Fibroblast of skin of back (primary cell): ENCODE measurements at places on chromosomes 11 and 22.

- no peak for DNase-seq
Measured at GRCh38 chr22:45991098-45991497, 14.1 kb upstream of the WNT7B start.

GRCh38 chr11:95514416-95515110 is 275.0 kb downstream of the FAM76B start:
- no peak for DNase-seq

- peak; percentile 86 for DNase-seq
Measured at GRCh38 chr11:26841818-26842473, 120.1 kb upstream of the SLC5A12 start.

GRCh38 chr22:31637447-31637890 is 24.5 kb downstream of the PISD start:
- DNase-seq = no peak

DNA sequence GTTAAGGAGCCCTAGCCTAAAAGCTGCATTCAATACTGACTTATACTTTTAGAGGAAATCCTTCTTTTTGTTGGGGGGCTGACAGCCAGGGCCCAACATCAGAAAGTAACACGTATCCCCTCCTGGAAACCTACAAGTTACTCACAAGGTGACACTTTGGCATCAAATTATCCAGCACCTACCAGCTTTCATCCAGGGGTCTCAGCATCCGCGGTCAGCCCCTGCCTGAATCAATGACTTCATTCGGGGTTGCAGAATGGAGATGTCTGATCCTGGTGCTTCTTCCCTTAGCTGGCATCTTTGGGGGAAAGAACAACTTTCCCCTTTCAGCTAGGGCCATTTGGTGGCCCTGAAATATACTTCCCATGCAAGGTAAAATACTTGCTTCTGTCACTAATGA is 5.3 kb upstream of the NAP1L4 start:
- DNase-seq = no peak

DNA sequence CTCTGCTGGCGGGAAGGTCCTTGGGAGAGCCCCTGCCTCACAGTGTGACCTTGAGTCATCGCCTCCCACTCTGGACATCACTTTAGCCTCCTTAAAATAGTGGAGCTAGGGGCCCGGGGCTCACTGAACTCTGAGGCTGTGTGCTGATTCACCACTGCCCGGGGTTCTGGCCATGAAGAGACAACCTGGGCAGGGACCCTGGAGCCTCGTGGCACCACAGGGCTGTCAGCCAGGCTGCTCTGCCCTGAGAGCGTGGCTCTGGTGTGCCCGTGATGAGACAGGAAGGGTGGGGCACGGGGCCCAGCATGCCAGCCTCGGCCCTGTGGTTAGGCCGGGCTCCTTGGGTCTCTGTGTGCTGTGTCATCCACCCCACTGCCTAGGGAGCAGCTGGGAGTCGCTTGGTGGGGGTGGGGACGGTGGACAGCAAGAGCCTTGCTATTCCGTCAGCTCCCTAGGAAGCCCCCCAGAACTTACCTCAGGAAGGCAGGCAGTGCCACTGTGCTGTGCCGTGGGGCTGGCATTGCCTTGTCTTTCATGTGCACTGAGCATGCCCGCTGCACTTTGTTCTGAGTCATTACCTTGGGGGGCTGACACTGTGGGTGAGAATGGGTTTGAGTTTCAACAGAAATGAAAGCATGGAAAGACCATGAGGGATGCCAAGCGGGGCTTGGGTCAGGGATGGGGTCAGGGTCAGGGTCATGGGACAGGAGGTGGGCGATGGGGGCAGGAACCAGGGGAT is 31.7 kb downstream of the TPCN2 start:
- peak; percentile 70 for DNase-seq

GRCh38 chr22:17102297-17102667 is 17.5 kb downstream of the IL17RA start:
- DNase-seq = no peak

DNA sequence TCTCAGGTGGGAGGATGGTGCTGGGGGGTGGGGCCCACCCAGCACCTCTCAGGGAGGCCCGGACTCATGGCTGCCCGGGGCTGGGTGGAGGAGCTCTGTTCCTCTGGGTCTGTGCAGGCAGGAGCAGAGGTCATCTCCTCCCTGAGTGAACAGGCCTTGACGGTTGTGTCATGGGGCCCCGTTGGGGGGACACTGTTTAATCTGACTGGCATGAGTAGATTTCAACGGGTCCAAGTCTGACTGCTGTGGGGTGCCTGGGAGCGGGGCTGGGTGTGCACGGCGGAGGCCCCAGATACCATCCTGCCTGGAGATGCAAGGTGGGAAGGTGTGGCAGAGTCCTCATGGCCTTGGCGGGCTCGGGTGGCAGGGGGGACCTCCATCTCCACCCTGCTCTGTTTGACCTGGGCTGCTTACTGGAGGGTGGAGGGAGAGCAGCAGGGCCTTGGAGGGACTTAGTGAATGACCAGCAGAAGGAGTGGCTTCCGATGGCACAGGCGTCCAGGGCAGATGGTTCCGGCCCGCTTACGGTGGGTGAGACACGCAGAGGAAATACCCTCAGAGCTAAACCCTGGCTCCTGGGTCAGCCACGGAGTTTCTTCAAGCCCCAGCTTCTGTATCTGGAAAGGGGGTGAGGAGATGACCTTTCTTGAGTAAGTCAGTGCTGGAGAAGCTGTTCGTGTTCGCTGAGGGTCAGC is 48.7 kb downstream of the SMIM38 start:
- DNase-seq = no peak

GRCh38 chr11:113168354-113169342 is 145.7 kb upstream of the TTC12 start:
- DNase-seq = no peak

DNA sequence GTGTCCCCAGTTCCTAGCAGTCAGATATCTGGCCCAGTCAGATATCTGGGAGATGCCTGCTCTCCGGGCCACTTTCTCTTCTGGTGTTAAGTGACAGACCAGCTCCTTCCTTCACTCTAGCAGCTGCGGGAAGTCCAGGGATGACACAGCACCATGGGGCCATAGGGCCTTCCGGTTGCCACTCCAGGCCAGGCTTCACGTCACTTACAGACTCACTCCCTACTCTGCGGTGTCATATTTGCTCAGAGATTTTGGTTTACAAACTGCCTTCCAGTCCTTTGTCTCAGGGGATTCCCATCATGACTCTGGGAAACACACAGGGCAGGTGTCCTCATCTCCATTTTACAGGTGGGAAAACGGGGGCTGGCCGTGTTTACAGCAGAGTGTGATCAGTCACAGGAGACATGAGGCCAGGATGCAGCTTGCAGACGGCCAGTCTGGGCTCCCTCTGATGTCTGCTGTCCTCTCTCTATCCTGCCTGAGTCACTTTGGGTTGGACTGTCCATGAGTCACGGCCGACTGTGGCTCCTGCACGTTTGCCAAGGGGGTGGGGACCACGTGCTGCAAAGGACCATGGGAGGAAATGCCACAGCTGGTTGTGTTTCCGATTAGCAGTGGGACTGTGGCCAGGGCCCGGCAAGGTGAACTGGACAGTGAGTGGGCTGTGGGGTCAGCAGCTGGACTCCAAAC is 8.2 kb upstream of the TBC1D22A start:
- peak; percentile 99 for DNase-seq

DNA sequence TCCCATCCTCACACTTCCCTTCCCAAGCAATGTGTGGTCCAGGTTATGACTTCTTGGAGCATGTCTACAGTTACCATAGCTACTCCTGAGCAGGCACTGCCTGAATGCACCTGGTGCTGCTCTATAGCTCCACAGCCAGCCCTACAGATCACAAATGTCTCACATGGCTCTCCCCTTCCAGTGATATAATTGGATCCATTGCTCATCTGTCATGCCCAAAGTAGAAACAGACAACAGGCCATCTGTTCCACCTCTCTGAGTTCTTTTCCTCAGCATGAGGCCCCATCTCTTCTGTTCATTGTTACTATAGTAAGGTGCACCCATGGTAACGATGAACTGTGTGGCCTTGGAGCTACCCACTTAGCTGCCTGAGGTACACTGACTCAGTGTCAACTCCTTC is 320.3 kb upstream of the ZC3H12C start:
- no peak for DNase-seq

- DNase-seq = peak; percentile 85
Measured at GRCh38 chr11:64355078-64355940, 3.7 kb upstream of the RPS6KA4 start.

DNA sequence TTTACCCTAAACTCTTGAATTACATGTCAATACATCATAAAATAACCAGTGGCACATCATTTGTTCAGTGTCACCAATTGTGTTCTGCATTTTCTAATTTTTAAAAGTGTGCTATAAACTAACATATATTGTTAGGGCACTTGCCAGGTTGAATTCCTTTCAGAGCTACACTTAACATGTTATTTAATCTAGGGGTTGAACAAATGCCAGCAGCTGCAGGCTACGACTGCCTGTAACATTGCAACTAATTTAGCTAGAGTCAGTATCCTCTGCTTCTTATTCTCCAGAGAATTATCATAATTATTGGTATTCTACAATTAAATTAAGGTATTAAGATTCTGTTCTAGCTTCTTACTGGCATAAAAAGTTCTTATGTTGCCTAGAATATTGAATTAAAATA is 46.4 kb upstream of the ARHGAP42 start:
- DNase-seq = no peak

- DNase-seq = no peak
Measured at GRCh38 chr11:73137262-73137943, 4.7 kb downstream of the FCHSD2 start.

GRCh38 chr11:111912535-111912934 is at the start of gene HSPB2:
TSS of gene HSPB2 (plus strand) at chr11:111912734. CDS start at chr11:111912830, 96 bp downstream.
- DNase-seq = peak; percentile 35

DNA sequence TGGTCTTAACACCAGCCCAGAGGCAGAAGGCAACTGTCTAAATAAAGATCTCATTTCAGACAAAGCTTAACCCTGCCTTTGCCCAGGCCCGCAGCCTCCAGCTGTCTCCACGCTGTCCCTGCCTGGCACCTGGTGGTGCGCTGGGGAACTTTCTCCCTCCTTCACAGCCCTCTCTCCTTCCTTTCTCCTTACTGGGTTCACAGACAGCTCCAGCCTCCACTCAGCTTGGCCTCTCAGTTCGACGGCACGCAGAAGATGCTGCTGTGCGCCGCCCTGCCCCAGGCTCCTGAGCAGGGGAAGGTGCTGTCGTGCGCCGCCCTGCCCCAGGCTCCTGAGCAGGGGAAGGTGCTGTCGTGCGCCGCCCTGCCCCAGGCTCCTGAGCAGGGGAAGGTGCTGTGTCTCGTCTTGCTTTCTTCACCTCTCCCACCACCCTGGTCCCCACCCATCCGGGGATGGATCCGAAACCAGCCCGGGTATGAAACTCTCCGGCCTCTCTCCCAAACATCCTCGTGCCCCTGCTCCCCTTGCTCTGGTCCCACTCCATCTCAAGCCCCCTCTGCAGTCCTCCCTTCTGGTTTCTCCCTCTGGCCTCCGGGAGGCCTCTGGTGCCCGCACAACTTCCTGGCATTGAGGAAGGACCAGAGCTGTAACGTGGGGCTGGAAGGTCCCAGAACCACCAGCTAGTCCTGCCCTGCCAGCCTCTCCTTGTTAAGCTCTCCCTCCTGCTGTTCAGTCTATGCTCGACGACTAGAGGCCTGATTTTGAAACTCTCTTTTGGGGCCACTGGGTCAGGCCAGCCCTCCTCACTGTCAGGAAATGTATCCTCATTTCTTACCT is 22.9 kb upstream of the JAM3 start:
- DNase-seq = no peak

DNA sequence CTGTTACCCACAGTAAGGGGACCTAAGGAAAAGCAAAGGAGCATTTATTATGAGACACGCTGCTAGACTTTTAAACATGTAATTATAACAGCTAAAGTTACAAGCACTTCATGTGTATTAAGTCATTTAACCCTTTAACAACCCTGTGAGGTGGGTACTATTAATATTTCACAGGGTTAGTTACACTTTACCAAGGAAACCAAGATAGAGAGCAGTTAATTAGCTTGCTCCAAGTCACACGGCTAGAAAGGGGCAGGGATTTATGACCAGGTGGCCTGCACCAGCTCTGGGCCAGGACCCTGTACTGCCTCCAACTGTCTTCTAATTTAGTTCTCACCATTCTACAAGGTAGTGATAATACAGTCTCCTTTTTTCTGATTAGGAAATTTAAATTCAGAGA is 74.9 kb downstream of the RPL27A start:
- no peak for DNase-seq

DNA sequence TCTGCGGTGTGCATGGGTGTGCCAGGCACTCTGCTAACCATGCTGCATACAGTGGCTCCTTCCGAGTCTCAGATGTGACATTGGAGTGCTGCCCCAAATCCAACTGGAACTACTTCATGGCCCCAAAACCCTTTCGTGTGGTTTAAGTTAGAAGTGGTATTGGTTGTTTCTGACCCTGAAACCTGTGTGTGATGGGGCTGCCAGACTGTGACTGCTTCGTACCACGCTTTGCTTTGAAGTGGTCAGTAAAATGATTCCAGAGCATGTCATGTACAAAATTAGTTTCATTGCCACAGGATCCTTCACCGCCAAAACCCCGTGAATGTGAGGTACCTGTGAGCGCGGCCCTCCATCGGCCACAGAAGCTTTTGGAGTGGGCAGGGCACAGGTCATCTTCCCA is 142.2 kb downstream of the WNT7B start:
- no peak for DNase-seq

DNA sequence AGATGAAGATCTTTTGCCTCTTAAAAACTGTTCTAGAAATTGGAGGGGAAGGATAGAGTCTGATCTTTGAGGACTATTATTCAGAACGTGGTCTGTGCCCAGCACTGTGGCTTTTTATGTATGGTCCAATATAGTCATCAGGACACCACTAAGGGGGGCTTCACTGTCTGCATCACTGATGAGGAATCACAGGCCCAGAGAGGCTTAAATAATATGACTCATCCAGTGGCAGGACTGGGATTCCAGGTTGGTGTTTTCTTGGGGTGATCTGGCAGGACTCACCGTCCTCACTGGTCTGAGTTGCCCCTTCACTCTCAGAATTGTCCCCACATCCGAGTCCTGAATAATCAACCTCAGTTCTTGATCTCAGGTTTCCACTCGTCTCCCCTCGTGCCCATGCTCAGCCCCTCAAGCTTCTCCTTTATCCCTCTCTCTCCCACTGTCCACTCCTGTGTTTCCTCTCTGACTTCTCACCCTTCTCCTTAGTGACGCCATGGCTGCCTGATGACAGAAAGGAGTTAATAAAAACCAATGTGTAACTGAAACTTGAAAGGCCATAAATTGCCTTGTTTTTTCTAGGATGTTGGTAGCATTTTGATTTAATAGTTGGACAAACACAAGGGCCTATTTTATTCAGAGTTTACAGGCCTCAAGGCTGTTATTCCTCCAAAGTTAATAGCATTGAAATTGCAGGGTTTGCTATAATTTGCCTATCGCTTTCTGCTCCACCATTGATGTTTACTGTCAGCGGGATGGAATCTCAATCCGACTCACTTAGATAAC is 95.7 kb upstream of the NNMT start:
- DNase-seq = no peak

DNA sequence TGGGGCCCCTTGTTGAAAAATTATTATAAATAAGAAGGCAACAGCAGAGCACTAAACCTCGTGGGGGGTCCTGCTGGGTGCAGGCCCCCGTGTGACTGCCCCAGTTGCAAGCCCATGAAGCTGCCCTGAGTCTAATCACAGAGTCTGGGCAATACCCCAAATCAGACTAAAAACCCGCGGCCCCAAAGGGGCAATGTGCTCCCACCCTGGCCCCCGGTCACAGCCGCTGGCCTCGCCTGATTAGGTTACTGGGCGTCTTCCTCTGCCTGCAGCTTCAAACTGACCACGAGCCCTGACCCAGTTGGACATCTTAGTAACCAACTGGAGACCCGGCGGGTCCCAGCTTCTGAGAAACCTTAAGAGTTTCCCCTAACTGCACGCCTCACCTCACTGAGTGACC is 1.6 kb downstream of the CXCR5 start:
- DNase-seq = no peak

- no peak for DNase-seq
Measured at GRCh38 chr11:2681408-2682145, 18.2 kb downstream of the KCNQ1OT1 start.
